ENCODE measurements at places on chromosomes 6 and 20.

GRCh38 chr6:159874435-159874834 is 16.4 kb upstream of the MAS1 start:
- no peak for DNase-seq

DNA sequence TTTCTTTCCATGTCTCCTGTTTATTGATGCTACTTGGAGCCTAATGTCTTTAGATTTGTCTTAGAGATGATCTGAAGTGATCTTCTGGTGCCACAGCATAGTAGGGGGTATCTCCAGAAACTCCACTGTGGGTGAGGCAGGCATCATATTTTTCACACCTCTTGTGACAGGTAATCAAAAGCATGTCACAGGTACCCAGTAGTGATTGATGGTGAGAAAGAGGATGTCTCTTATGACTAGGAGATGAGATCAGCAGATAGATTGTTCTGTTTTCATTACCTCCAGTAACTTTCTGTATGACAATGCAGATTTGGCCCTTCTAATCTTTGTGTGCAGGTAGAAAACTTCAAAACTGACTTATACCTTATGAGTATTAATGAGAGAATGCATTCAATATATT is 13.5 kb downstream of the NCOA7 start:
- no peak for DNase-seq

DNA sequence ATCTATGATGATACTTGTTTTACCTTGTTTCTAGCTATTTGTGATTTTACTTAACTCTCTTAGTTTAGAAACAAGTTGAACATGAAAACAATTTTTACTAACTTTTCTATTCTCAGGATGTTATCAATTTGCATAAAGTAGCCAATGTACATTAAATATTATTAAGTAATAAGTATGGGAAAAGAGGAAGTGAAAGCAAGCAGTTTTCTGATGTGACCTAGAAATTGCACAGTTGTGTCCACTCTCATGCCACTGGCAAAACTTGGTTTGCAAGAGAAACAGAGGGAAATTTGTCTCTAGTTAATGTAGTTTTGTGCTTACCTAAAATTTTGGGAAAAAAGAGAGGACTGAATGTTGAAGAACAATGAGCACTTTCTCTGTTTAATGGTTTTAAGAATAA is 19.2 kb upstream of the TSPYL1 start:
- DNase-seq = no peak

GRCh38 chr6:11210386-11211138 is 21.9 kb downstream of the NEDD9 start:
- no peak for DNase-seq

DNA sequence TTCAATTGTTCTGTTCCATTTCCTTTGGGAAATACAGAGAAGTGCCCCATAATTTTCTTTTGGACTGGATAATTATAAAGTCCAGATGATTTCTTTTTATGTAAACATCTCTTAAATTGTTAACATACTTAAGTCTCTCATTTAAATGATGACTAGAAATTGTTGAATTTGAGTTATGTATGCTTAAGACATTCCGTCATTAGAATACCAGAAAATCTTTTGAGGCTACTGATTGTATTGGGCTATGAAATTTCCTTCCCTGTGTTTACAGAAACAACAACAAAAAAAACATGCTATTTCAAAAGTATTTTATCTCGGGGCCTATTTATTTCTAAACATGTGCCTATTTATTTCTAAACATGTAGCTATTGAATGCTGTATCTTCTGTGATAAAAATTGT is 125.4 kb downstream of the SH3BGRL2 start:
- no peak for DNase-seq

GRCh38 chr6:32952817-32953739 is at the start of gene HLA-DMA:
HLA-DMA (minus strand) TSS chr6:32953097; CDS start chr6:32953036, 61 bp downstream.
- peak; percentile 88 for DNase-seq

DNA sequence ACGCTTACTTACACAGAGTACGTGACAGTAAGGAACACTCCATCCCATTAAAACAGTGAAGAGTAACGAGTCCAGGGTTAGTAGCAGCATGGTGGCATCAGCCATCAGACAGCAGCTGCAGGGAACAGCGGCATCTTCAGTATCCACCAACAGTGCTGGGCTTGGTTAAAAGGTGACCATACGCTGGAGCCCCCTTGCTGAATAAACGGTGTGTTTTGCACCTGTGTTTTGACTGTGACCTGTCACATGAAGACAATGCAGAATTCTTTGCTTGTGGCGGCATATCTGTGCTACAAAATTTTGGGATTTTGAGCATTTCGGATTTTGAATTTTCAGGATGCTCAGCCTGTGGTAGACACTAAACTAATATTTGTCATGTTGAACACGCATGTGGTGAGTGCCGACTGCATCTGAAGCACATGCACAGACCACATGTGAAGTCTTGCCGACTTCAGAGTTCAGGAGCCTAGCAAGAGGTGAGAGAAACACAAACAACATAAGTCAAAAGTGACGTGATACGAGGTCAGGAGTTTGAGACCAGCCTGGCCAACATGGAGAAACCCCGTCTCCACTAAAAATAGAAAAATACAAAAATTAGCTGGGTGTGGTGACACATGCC is 69.3 kb upstream of the FRMD1 start:
- DNase-seq = no peak

DNA sequence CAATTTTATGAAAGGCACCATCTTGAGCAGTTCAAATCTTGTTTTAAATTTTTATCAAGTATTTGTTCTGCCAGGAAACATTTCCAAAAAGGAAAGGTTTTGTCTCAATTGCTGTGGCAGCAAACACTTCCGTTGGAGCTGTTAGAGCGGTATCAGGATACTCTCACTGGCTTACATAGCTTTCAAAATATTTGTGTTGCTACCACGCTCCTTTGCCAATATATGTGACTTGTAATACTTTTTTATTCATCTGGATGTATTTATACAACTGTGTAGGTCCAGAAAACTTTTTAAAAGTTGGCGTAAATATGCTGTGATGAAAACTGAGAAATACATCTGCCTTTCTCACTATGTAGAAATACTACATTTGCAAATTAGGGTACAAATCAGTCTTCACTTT is 37.8 kb upstream of the NHSL1 start:
- DNase-seq = no peak
